ENCODE measurements at places on chromosomes 4 and X.

DNA sequence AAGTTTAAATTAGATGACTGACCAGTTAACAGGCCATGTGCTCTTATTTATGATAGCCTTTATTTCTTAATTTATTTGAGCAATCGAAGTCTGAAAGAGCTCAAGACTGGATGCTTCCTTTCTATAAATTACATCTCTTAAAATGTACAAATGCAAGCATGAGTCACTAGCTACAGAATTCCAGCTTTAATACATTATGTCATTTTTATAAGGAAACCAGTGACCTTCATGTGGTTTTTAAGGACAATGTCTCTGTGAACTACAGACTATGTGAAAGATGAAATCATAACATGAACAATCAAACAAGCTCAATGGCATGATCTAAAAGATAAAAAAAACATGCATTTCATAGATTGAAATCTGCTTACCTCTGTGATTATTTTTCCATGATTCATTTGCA lies 15.4 kb downstream of the HTR2C start:
- no peak for DNase-seq

- DNase-seq: peak; percentile 66
Measured at GRCh38 chr4:87853108-87853507, 20.3 kb downstream of the MEPE start.

- DNase-seq: no peak
Measured at GRCh38 chr4:172061204-172061603, 248.0 kb downstream of the GALNTL6 start.

DNA sequence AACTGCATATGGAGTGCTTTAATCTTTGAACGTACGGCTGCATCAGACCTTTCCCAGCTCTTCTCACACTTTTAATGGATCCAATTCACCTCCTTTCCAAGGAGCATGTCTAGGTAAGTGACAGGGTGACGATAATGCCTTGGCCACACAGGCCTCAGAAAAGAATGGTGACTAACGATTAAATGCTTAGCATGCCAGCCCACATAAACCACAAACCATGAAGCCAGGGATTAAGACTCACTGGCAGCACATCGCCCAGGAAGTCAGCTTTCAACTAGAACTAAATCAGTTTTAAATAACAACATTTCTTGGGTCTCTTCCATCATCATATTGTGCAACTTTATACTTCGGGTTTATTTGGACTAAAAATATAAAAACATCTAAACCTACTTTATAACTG lies 28.7 kb downstream of the INPP4B start:
- no peak for DNase-seq

DNA sequence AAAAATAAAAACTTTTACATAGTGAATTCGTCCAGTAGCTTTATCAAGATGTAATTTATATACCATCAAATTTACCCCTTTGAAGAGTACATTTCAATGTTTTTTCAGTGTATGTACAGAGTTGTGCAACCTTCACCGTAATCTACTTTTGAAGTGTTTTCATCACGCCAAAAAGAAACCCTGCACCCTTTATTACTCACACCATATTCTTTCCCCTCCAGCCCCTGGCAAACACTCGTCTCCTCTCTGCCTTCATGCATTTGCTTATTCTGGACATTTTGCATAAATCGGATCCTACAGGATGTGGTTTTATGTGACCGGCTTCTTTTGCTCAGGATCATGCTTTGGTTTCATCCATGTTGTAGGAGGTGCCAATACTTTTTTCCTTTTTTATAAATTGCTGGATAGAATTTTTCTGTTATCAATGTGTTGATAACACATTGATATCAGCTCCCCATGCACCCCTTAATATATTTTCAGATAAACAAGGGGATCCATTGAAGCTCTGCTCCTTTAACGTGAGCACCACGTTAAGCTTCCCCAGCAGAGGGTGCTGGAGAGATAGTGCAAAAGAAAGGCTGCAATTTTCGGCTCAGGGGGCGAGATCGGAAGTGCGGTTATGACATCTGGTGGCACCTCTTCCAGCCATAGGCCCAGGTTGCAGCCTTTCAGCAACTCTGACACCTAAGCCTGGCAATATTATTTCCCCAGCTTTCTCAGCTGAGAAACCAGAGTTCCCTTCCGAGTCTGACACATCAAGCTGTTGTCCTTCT lies 100.1 kb upstream of the VCX3B start:
- DNase-seq: no peak

- no peak for DNase-seq
Measured at GRCh38 chr4:179625406-179625805, 2183.2 kb upstream of the AGA start.

- no peak for DNase-seq
Measured at GRCh38 chr4:159566786-159567185, 463.9 kb downstream of the RAPGEF2 start.
